Central memory CD8-positive, alpha-beta T cell (primary cell): ENCODE measurements at places on chromosomes 5 and 9.
A peak's percentile ranks its signal among the peaks of the same experiment; 100 is the strongest.

DNA sequence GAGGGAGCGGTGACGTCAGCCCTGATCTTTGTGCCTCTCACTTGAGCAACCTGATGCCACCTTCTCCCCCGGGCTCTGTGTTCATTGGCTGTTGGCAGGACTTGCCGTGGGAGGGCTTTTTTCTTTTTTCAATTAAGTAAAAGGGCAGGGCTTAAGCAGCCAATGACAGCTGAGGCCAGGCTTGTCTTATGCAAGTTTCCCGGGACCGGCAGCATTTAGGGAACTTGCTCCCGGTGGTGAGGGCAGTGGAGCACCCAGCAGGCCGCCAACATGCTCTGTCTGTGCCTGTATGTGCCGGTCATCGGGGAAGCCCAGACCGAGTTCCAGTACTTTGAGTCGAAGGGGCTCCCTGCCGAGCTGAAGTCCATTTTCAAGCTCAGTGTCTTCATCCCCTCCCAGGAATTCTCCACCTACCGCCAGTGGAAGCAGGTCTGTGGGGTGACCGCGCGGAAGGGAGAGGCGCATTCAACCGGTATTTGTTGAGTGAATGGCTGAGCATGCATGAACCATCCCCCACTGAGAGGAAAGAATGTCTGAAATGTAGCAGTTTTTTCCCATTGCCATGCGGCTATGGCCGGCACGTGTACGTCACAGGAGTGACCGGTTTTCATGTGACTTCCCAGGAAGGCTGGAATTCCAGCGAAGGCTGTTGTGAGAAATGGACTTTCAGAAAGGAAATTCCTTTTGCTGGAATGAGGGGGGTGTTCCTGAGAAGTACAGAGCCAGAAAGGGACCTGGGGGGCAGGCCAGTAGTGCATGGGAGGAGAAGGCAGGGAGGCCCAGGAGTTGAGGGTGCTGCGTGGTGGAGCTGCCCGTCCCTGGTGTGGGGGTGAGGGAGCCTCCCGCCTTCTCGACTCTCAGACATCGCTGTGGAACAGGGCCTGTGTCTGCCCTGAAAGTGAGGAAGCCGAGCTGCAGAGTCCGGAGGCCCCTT, 29.0 kb downstream of the PTGES2 start:
- no peak for DNase-seq

GRCh38 chr5:67476531-67476930, 279.9 kb upstream of the CD180 start:
- no peak for DNase-seq

GRCh38 chr5:127950707-127951391, 132.7 kb upstream of the SLC12A2 start:
- no peak for DNase-seq

- no peak for DNase-seq
Measured at GRCh38 chr9:20732118-20732517, 48.1 kb downstream of the FOCAD start.

DNA sequence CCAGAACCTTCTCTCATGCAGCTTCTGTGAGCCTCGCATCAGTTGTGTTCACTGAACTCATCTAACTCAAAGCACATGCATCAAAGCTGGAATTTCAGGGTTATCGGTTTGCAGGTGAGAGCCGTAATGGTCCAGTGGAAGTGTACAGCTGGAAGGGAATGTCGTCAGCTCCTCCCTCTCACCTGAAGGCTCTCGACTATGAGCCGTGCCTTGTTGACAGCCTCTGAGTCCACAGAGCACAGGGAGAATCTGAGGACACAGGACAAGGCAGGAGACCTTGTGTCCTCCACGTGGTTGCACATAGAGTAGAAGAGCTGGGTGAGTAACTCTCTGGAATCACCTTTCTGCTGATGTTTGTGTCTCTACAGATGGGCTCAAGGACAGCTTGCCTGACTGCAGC, 38.8 kb downstream of the PROP1 start:
- DNase-seq = no peak

DNA sequence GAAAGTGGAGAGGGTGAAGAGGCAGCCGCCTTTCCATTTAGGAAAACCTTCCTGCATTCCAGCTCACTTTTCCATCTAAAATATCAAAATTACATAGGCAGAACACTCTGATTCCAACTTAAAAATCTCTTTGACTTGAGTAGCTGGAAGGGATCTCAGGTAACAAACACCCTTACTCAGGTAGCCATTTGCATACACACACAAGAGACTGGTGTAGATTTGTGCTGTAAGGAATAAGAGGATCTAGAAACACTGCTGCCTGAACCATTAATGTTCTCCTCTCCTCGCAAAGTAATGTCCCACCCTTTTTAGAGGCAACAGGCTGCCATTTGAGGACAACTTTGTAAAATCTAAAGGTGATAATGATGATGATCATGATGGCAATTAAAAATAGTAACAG, 53.5 kb downstream of the BNC2 start:
- DNase-seq = no peak

DNA sequence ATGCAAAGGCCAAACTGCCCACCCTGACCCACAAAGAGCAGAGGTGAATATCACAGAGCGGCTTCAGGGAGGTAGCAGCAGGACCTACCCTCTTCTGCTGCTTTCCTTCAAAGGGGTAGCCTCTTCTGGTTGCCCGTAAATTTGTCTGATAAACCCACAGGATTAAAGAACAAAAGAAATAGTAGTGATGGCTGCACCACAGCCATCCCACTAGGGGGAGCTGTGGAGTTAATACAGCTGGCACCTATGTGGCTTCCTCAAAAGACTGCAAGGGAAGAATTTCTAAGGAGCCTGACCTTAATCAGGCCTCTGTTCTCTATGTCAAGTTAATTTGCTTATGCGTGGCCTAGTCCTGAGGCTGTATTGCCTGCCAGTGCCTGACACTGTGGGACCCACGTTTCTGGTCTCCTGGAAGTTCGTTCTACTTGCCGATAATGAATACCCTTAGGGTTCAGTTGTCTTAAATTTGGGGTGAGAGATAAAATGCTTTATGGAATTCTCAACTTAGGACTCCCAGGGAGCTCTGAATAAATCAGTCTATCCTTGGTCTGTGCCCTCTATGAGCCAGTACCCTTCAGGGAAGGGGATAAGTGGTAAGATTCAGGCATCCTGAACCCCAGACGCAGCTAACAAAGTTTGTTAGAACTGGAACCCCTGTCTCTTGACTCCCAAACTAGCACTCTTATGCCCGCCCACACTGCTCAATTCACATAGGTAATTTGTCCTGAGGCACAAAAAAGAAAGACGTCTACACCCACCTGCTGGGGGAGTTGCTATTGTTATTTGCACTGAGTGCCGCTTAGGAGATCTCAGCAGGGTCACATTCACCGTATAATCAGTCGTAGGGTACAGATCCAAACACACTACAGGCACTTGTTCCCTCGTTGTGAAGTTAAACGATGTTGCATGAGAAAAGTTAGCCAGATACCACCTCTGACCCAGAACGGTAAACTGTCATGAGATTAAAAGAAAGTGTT, 77.1 kb downstream of the SUSD1 start:
- peak; percentile 55 for DNase-seq

- no peak for DNase-seq
Measured at GRCh38 chr5:22673131-22673530, 180.0 kb downstream of the CDH12 start.

DNA sequence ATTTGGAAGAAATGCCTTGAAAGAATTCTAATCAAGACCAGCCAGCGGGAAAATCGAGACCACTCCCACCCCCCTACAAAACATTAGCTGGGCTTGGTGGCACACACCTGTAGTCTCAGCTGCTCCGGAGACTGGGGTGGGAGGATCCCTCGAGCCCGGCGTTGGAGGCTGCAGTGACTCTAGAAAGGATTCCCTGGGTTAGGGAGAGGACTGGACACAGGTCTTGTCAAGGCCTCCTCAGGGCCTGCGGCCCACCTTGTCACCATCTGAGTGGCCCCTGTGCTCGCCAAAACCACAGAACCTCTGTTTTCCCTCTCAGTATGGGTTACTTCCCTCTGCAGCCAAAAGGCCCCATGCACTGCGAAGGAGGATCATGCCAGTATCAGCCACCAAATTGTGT, 16.5 kb upstream of the GOLM1 start:
- DNase-seq = no peak

- DNase-seq = no peak
Measured at GRCh38 chr5:172626031-172626581, 15.0 kb upstream of the NEURL1B start.

GRCh38 chr5:54860321-54860720, 125.1 kb downstream of the ESM1 start:
- no peak for DNase-seq

GRCh38 chr5:86968301-86968753, 299.4 kb upstream of the RASA1 start:
- no peak for DNase-seq

- DNase-seq = no peak
Measured at GRCh38 chr5:28397502-28397941, 1359.1 kb upstream of the CDH9 start.

GRCh38 chr9:138117101-138117750, 239.6 kb downstream of the CACNA1B start:
- no peak for DNase-seq

GRCh38 chr5:96823900-96824380, 16.2 kb upstream of the ERAP1 start:
- DNase-seq = no peak

DNA sequence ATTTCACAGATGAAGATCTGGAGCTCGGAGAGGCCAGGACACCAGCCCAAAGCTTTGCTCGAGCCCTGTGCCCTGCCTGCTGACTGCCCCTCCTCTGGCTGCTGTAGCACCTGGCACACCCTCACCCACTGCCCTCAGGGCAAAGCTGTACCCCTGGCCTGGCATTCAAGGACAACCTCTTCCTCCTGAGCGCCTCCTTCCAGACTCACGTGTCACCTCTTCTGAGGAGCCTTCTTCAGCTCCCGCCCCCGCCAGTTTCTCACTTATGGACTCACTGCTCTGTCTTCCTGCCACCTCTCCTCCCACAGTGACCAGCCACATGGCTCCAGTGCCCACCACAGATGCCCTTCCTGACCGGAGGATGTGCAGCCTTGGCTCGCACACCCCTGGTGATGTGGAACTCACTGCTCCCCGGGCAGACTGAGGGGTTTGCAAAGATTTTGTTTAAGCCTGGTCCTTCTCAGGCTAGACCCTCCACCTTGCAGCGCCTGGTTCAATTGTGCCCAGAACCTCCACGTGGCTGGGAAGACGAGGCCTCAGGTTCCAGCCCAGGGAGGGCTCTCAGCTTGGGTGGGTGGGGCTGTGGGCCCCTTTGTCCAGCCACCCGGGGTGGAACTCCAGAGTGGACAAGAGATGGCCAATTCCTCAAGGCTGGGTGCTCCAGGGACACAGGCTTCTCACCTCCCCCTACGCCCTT, 46.6 kb upstream of the PHYKPL start:
- no peak for DNase-seq

DNA sequence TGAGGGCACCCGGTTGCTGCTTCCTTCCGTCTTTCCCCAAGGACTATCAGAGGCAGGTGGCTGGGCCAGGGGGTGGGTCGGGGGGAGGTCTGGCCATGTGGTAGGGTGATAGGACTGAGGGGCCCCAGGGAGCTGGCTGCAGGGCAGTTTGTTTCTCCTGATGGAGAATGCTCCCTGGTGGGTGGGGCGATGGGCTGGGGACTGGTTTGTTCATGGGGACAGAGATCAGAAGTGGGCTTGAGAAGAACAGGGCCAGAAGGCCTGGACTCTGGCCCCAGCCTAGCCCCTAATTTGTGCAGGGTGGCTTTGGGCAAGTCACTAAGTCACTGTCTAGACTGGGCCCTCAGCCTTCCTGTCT, 117.4 kb downstream of the RGS3 start:
- DNase-seq = no peak

DNA sequence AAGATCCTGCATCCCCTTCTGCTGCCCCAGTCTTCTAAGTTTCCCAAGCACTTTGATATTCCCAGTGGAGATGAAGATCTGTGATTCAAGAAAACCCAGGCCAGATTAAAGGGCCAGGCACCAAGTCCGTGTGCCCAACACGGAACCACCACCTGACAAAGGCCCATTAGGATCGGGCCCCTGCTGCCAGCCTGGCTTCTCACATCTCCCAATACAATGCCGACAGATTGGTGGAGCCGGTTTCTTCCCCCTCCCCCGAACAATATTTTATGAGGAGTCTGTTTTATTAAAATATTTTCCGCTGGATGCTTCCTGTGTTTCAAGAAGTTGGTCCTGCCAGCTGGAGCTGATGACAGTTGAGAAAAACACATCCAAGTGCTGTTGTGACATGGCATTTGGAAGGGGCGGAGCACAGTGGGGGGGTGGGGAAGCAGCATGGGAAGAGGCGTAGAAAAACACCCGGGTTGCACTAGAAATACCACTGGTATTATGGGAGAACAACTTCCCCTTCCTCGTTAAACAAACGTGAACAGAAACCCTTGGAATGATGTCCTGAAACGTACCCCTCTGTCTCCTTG, 45.0 kb downstream of the CRB2 start:
- no peak for DNase-seq

DNA sequence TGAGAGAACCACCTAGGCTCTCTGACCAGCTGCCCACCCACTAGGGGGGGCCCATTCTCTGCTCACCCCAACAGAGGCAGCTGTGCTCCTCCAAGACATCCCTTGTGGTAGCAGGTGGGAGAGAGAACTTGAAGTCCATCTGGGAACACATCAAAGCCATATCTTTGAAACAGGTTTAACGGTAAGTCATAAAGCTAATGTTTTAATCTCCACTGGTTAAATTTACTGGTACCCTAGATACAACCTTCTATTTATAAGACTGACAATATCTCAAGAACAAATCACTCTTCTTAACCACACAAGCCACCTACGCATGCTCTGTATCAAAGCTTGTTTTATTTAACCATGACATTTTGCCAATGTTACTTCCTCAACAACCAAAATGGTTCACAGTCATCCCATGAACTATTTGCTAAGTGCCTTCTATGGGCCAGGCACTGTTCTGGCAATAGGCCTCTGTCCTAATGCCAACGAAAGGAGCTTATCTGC, 20.4 kb downstream of the AUH start:
- DNase-seq = no peak

DNA sequence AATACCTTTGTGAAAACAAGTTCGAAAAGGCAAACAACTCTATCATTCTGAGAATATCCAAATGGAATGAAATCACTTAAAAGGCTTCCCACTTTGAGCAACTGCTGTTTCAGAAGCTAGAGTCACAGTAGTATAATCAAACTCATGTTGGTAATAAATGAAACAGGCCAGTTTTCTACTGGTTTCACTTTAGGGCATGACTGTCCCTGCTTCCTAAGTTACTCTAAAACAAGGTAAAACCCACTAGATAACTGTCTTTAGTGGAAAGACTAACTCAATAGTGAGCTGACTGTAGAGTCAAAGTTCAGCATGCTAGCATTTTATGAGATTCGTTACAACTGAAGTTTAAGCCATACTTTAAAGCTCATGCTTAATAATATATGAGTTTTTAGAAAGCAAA, 6.0 kb downstream of the CDC26 start:
- DNase-seq = no peak

GRCh38 chr9:72542917-72543316, 21.5 kb downstream of the TMC1 start:
- DNase-seq = no peak

DNA sequence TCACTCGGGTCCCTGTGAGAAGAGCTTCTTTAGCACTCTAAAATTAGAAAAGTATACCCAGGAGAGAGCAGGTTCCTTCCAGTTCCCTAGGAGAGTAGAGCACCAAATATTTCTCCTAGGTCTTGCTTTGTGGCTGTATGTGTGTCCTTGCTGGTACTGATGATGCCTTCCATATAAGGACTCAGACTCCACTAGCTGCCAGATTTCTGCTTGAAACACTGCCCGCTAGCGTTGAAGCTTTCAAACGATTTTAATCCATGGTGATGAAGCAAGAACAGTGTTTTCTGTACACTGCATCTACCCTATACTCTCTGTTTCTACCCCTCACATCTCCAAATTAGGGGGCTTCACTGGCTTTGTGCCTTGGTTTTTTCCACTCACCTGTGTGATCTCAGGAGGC, 2.4 kb upstream of the SMC2 start:
- DNase-seq = no peak
